ENCODE measurements at places on chromosomes 2 and 18.

- no peak for DNase-seq
These were observed 129.3 kb downstream of the FAM210A start for GRCh38 chr18:13597068-13597467.

- DNase-seq, result no peak
These were observed 207.3 kb downstream of the TRIB2 start for GRCh38 chr2:12923907-12924610.

DNA sequence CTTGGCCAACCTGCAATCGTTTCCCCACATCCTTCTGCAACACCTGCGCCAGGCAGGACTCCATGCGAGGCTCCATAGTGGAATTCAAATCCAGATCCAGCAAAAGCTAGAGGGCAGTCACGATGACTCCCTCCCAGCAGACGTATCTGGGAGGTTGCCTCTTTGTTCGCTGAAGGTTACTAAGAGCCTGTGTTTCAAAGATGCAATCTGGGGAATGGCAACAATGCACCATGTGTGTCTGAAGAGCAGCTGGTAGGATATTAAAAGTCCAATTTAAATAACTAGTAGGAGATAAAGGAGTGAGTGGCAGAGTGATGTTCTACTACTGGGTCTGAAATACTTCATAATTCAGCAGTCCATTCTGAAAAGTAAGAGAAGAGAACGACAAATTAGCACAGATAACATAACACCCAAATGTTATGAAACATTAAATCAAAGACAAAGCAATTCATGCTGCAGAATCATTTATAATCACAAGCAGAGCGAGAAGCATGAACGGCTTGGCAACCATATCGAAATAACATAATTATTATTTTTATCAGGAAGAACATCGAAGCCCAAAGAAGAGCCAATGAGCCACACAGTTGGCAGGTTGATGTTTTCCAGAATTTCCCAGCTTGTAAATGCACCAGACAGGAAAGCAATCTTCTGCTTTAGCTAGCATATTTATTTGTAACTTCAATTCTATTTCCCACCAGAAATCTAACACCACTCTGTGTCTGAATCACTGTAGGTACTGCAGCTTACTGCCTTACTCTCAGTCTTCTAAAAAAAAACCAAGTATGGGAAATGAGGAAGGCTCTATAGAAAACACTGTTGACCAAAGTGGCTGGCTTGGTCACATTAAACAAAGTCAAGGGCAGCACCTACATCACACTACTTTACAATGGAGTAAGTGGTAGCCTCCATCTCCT, 43.2 kb downstream of the CLASP1 start:
- no peak for DNase-seq

- DNase-seq, result no peak
These were observed 647.7 kb downstream of the BCL11A start for GRCh38 chr2:59905731-59906130.

DNA sequence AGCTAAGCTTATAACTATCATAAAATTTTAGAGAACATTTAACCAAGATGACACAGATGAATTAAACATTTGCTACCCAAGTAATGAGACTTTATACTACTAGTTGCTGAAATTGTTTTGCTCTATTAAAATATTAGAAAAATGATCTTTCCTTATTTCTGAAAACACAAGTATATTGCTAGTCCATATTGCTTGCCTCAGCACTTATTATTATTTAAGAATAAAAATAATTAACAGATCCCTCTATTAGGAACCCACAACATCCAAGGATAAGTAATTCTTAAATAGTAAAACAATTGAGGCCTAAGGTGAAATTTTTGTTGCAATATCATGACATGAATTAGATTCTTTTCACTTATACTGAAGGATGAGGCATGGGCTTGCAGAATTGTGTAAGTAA, 65.2 kb downstream of the CCDC148 start:
- DNase-seq, result no peak

DNA sequence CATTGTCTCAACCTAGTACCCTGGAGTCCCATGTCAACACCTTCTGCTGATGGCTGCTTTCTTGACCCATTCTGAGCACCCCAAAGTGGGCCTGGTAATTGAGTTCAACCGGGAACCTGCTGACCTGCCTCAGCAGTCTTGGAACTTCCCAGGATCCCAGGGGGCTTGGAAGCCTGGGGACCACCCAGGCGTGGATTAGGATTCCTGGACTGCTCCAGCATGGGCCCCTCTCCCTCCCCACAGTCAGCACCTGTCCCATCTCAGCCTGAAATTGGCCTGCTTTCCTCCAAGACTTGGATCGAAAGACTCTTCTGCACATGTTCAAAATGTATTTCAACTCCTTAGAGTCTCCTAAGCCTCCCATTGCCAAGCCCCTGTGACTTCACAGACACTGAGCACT, 15.4 kb upstream of the MRPL33 start:
- no peak for DNase-seq

GRCh38 chr2:138512672-138513071, 11.1 kb downstream of the SPOPL start:
- DNase-seq, result no peak

DNA sequence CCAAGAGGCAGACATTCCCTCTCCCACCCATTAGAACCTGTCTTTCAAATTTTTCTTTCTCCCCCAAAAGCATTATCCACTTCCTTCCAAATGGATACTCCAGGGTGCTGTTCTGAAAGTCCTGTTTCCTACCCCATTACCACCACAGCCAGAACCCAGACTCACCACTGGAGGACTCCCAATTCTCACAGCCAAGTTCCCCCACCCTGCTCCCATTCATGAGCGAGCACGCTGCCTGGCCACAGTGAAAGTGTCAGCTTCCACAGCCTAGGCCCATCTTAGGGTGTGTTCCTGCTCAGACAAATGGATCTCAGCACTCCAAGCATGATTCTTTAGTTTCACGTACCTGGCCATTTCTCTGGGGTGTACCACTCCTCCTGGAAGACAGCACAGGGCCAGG, 3.8 kb upstream of the ANKRD53 start:
- DNase-seq, result no peak

DNA sequence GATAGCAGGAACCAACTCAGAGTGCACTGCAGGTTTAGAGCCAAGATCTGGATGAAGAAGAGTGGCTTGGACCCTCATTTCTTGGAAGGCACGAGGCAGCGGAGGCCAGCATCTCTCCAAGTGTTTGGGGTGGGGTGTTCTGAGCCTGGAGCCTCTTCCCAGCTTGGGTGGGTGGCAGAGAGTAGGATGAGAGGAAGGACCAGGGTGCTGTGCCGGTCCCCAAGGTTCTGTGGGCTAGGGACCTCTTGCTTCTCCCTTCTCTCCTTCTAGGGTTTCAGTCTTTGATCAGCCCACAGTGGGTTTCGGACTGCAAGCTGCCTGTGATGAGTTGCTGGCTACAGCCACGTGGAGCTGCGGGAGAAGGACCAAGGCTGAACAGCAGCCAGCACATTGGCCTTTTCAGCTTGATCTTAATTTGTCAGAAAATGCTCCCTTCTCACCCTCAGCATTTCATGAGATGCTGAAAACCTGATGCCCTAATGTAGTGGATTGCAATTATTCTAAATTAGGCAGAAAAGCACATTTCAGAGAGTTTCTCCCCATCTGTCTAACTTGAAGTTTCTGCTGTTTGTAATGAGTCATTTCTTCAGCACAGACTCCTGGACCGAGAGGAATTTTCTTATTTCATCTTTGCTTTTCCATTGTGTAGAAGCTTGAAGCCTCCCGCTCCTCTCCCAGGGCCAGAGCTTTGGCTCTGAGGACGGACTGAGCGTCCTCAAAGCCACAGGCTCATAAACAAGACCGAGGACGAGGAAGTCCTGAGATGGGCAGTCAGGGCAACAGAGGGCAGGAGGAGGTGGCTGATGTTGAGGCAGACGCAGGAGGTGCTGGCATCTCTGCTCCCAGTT, 99.1 kb upstream of the HDAC4 start:
- DNase-seq, result no peak

GRCh38 chr18:46555724-46556123, 101.3 kb downstream of the LOXHD1 start:
- peak; percentile 59 for DNase-seq

DNA sequence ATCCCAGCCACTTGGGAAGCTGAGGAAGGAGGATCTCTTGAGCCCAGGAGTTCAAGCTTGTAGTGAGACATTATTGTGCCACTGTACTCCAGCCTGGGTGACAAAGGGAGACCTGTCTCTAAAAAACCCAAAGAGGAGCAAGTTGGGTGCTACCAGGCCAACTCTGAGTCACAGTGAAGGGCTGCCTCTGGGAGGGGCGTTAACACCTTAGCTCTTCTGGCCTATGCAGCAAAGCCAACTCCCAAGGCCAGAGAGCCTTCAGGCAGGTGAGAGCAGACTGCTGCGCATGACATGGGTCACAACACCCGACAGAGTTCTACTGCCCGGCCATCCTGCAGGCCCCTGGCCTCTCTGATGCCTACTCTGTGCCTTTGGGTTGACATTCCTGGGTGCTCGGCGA, 32.6 kb upstream of the ATG16L1 start:
- no peak for DNase-seq

- no peak for DNase-seq
These were observed 524.6 kb upstream of the SETBP1 start for GRCh38 chr18:44156126-44156525.

GRCh38 chr2:11746807-11747459, 501 bp downstream of the LPIN1 start:
- no peak for DNase-seq

- no peak for DNase-seq
These were observed 851.8 kb upstream of the NXPH2 start for GRCh38 chr2:139631966-139632365.

GRCh38 chr18:59623456-59624368, 73.5 kb downstream of the CCBE1 start:
- no peak for DNase-seq

- DNase-seq, result no peak
These were observed 167.2 kb downstream of the TCF4 start for GRCh38 chr18:55420665-55421307.

- no peak for DNase-seq
These were observed 356.7 kb downstream of the STK39 start for GRCh38 chr2:167890739-167891138.

GRCh38 chr2:241953324-241953928, 83.9 kb downstream of the RTP5 start:
- no peak for DNase-seq

GRCh38 chr2:217915706-217916105, 87.1 kb downstream of the TNS1 start:
- no peak for DNase-seq

DNA sequence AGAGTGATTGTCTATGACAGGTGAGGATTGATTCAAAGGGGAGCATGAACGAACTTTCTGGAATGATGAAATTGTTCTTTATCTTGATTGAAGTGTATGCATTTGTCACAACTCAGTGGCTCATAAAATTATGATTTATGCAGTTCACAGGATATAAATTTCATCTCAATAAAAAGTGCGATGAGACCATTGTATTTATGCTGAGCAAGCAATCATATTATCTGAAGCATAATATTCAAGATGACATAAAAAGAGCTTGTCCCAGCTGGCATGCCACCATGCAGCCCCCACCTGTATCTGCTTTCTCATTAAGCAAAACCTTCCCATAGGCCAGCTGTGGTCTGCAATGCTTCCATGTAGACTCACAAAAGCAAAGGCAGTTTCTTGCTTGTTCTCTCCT, 49.6 kb upstream of the TEX51 start:
- no peak for DNase-seq

DNA sequence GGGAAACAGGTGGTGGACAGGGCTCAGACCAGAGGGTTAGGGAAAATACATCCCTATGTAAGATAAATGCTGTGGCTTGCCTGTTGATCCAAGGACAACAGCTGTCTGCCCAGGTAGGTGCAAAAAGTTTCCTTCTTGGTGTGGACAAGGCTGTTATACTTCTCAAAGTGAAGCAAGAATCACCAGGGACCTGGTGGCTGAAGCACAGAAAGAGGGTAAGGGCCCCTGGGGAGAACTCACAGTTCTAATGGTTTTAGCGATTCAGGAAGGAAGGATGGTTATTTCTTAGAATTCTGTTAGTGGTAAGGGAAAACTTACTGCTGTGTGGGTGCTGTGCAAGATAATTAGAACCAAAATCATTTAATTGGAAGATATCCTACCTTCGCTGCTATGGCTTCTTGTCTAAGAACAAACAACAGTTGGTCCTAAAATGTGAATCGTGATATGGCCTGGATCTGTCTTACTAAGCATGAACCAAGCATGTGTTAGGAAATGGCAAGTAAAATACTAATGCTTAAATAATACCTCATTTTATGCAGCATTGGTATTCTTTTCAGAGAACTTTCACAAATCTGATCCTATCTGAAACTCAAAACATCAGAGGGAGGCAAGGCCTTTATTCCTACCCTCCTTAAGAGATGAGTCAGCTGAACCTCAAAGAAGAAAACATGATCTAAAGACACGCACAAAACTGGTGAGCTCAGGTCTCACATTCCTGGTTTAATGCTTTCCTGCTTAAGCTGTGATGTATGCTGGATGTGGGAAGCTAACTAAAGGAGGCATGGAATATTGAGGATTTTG, 159.2 kb upstream of the THUMPD2 start:
- DNase-seq, result peak; percentile 59

DNA sequence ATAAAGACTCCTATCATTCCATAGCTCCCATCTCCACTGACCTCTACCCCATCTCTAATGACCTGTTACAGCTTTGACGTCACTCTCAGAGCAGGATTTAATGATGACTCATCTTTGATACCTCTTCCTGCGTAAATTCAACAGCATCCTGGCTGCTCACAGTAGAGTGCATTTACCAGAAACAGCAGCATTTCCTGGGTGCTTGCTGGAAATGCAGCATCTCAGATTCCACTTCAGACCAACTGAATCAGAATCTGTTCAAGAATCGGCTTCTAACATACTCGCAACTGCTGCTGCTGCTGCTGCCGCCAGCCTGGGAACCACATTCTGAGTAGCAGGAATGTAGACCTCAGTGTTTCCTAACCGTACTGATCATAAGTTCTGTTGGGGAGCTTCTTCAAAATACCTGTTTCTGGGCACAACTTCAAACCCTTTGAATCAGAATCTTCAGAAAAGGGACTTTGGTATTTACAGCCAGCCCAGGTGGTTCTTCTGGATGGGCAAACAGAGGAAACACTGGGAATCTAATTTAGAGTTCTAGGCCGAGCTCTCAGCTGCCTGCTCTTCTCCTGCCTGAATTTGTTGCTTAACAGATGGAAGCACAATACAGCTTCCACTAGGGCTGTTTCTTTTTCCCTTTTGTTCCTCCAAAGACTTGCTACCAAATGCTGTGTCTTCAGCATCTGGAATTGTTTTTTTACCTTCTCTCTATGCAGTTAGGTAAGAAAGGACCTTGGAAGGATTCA, 241.4 kb downstream of the NCKAP5 start:
- DNase-seq, result no peak

GRCh38 chr2:237549643-237550415, 16.5 kb upstream of the PRLH start:
- no peak for DNase-seq

Measured in caudate nucleus (tissue), 63 donors.